BJ (cell line): ENCODE measurements at places on chromosomes 6 and 20. TPM values are rescaled to one million over a fixed set of nuclear protein-coding genes. Genes with fewer than 3 reads are reported as not detected.

DEF6 gene
- 3.7 and 4.1 TPM in 2 replicates for polyA plus RNA-seq

DNAH8 gene
- polyA plus RNA-seq = not detected in 2 replicates

POM121L2 gene
- polyA plus RNA-seq = not detected in 2 replicates

LY86 gene
- not detected in 2 replicates for polyA plus RNA-seq

SHLD1 gene
- 2.0 and 2.5 TPM in 2 replicates for polyA plus RNA-seq

SAPCD1 gene
- polyA plus RNA-seq = 1.2 and 1.9 TPM in 2 replicates

TAAR1 gene
- not detected in 2 replicates for polyA plus RNA-seq

BTNL2 gene
- not detected in 2 replicates for polyA plus RNA-seq

PPIL6 gene
- 0.48 and 1.2 TPM in 2 replicates for polyA plus RNA-seq

ZNF184 gene
- polyA plus RNA-seq = 1.8 and 3.4 TPM in 2 replicates

SLC22A7 gene
- polyA plus RNA-seq = not detected in 2 replicates

TINAG gene
- not detected in 2 replicates for polyA plus RNA-seq

CBLN4 gene
- polyA plus RNA-seq = not detected in 2 replicates

SLC17A1 gene
- polyA plus RNA-seq = not detected in 2 replicates

ZGPAT gene
- 9.4 and 15.9 TPM in 2 replicates for polyA plus RNA-seq

NSFL1C gene
- polyA plus RNA-seq = 27.7 and 32.4 TPM in 2 replicates

SLC17A3 gene
- not detected in 2 replicates for polyA plus RNA-seq

GABRR2 gene
- 0.21 and 0.31 TPM in 2 replicates for polyA plus RNA-seq

HLA-DRB5 gene
- not detected in 2 replicates for polyA plus RNA-seq

CCN5 gene
- 0.91 and 2.0 TPM in 2 replicates for polyA plus RNA-seq

ADGRB3 gene
- polyA plus RNA-seq = 0.12 TPM in 1 of 2 replicates, not detected in the other

OR2H2 gene
- polyA plus RNA-seq = not detected in 2 replicates

OR2H1 gene
- not detected in 2 replicates for polyA plus RNA-seq

C4B gene
- 9.2 and 14.4 TPM in 2 replicates for polyA plus RNA-seq

PI16 gene
- 0.09 and 0.21 TPM in 2 replicates for polyA plus RNA-seq

NKX2-2 gene
- not detected in 2 replicates for polyA plus RNA-seq

TCF15 gene
- polyA plus RNA-seq = not detected in 2 replicates

HDGFL1 gene
- polyA plus RNA-seq = not detected in 2 replicates

GTSF1L gene
- not detected in 2 replicates for polyA plus RNA-seq

BNIP5 gene
- not detected in 2 replicates for polyA plus RNA-seq

CEP85L gene
- polyA plus RNA-seq = 2.6 and 7.0 TPM in 2 replicates

ALDH8A1 gene
- polyA plus RNA-seq = 0.11 and 0.50 TPM in 2 replicates

OARD1 gene
- polyA plus RNA-seq = 3.4 and 6.7 TPM in 2 replicates

OPRM1 gene
- not detected in 2 replicates for polyA plus RNA-seq

SYCP2L gene
- 0.04 TPM in 1 of 2 replicates, not detected in the other for polyA plus RNA-seq

OLIG3 gene
- polyA plus RNA-seq = not detected in 2 replicates

ZBP1 gene
- polyA plus RNA-seq = not detected in 2 replicates

KCNQ2 gene
- not detected in 2 replicates for polyA plus RNA-seq

ITCH gene
- polyA plus RNA-seq = 7.8 and 16.6 TPM in 2 replicates

IL17F gene
- polyA plus RNA-seq = not detected in 2 replicates

MTCH1 gene
- 123 and 207 TPM in 2 replicates for polyA plus RNA-seq

SPATS1 gene
- not detected in 2 replicates for polyA plus RNA-seq

SLC17A9 gene
- polyA plus RNA-seq = 14.4 and 30.8 TPM in 2 replicates

CLDN20 gene
- polyA plus RNA-seq = not detected in 2 replicates

SULF2 gene
- polyA plus RNA-seq = 10.7 and 13.2 TPM in 2 replicates

UBE2C gene
- 70.6 and 90.8 TPM in 2 replicates for polyA plus RNA-seq

TRIM10 gene
- polyA plus RNA-seq = not detected in 2 replicates

TBC1D7 gene
- 18.6 and 20.2 TPM in 2 replicates for polyA plus RNA-seq

PANK2 gene
- 12.5 and 22.5 TPM in 2 replicates for polyA plus RNA-seq

OXT gene
- not detected in 2 replicates for polyA plus RNA-seq

SLC25A27 gene
- polyA plus RNA-seq = 1.6 and 3.9 TPM in 2 replicates

ISM1 gene
- 0.12 and 0.25 TPM in 2 replicates for polyA plus RNA-seq
